ENCODE measurements at places on chromosomes 7 and 10.

- DNase-seq = no peak
Measured at GRCh38 chr10:21337171-21337792, 188.2 kb downstream of the SKIDA1 start.

DNA sequence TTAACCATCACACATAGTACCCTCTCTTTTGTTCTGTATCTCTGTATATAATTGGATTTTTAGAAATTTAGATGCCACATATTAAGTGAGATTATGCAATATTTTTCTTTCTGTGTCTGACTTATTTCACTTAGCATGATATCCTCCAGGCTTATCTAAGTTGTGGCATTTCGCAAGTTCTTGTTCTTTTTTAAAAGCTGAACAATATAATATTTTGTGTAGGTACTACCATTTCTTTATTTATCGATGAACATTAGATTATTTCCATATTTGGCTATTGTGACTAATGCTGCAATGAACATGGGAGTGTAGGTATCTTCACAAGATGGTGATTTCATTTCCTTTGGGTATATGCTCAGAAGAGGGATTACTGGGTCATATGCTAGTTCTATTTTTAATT is 295.0 kb downstream of the SUGCT start:
- DNase-seq = no peak

- no peak for DNase-seq
Measured at GRCh38 chr10:84938117-84938905, 609.9 kb downstream of the CCSER2 start.

DNA sequence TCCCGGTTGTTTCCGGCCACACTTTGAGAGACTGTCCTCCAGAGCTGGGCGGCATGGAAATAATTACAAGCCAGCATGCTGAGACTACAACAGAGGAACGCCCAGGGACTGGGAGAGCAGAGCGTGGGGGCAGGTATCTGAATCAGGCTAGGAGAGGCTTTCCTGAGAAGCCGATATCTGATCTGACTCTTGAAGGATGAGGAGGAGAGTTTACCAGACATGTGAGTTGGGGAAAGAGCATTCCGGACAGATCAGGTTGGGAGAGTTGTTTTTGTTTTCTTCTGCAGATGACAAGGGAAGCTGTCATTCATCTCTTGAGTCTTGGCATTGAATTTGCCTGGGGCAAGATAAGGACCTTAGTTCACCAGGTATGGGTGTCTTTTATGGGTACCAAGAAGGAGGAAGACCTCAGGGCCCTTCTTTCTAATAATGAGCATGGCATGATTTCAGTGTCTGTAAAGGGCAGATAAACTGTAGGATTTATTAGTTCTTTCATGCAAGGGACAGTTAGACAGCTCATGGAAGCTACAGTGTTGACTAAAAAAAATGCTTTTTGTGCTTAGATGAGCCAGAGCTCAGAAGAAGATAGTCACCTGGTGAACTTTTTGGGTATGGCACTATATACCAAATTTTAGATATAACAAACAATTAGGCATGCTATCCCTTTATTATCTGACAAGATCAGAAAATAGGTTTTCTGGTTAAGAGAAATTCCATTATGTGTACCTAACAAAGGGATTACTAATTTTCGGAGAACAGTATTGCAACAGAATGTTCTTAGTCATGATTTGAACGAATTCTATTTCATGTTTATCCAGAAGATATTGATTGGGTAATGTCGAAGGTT is 36.2 kb downstream of the WBP1L start:
- no peak for DNase-seq

GRCh38 chr10:77318739-77319138 is 318.9 kb downstream of the KCNMA1 start:
- no peak for DNase-seq

DNA sequence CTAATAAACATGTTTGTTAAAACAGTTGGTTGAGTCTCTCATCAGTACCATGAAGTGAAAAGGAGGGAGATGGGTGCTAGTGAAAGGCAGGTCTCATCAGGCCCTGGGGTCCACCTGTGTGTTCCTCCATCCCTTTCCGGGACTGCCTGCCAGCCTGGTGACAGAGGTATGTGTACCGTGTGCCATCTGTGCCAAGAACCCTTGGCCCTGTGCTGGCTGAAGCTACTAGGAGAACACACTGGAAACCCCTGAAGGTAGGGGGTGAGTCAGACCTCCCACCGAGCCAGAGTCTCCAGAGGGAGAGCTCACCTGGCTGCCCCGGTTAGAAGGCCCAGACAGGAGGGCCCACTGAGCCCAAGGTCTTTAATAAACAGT is 2.3 kb downstream of the DDIT4 start:
- no peak for DNase-seq

GRCh38 chr10:62459072-62459471 is 84.9 kb downstream of the ZNF365 start:
- no peak for DNase-seq

DNA sequence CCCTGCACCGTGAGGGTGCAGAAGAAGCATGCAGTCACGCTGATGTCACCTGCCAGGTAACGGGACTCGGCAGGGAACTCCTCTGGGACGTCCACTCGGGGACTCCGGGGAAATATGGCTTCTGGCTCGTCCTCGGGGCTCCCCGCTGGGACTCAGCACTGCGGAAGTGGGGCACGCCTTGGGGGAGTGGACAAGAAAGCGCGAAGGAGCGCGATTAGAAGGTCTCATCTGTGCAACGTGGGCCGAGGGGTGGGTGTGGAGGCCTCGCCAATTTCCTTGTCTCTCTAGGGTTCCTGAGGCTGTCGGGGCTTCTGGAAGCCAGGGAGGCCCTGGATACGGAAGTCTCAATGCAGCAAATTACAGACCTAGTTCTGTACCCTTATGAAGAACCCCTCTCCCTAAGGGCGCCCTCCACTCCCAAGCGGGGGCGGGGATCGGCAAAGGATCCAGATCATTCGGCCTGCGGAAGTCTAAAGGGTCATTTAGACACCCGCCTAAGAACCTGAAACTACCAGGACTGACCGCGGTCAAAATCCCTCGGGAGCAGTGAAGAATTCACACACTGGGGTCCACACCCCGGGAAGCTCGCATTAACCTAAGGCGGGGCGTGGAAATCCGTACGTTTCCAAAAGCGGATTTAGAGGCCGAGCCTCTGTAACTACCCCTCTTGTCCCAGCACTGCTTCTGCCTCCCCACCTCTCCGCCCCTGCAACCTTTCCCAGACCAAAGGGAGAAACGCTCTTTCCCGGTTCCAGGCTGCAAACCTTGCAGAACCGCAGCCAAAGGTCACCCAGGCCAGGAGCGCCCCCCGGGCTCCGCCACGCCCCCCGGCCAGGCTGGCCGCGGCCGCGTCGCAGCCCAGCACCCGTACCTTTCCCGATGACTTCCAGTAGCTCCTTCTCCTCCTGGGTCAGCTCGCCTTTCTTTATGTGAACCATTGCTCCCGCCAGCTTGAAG is 640 bp downstream of the ANKMY2 start:
- DNase-seq = peak; percentile 62

DNA sequence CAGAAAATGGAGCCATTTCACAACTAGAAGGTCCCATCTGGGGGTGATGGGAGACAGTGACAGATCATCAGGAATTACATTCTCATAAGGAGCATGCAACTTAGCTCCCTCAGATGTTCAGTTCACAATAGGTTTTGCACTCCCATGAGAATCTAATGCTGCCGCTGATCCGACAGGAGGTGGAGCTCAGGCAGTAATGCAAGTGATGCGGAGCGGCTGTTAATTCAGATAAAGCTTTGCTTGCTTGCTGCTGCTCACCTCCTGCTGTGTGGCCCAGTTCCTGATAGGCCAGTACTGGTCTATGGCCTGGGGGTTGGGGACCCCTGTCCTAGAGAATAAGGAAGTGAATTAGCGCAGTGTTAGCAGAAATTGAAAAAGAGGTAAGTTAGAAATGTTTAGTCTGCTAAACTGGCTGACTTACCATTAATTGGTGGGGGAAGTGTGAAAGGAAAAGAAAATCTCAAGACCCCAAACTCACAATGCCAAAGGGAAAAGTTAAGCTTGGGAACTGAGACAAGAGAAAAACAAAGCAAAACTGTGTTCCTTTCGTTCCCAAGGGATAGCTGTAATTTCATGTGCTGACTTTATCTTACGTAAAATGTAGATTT is 76.4 kb downstream of the LYZL2 start:
- no peak for DNase-seq

Measured in anterior cingulate cortex (tissue), 58 donors.